Subcutaneous adipose tissue (tissue), 4 donors: ENCODE measurements at places on chromosomes 4 and X. TPM values are rescaled to one million over a fixed set of nuclear protein-coding genes. Genes with fewer than 3 reads are reported as not detected.

Gene CPXCR1
- not detected for total RNA-seq

Gene AFM
- not detected for total RNA-seq

Gene NHSL2
- 8.4 TPM for total RNA-seq

Gene SETD7
- total RNA-seq, result 84.2 TPM

Gene KCTD8
- total RNA-seq, result not detected

Gene SLC9A7
- total RNA-seq, result 15.5 TPM

Gene ARAP2
- total RNA-seq, result 43.3 TPM

Gene KLHL13
- 1.4 TPM for total RNA-seq

Gene SMR3B
- total RNA-seq, result not detected

Gene PAGE5
- not detected for total RNA-seq

Gene KLHL4
- total RNA-seq, result 0.51 TPM

Gene TLL1
- total RNA-seq, result 4.7 TPM

Gene TMSB15A
- total RNA-seq, result not detected

Gene ZNF182
- total RNA-seq, result 6.0 TPM

Gene UGT2B15
- not detected for total RNA-seq

Gene TMEM150C
- 32.1 TPM for total RNA-seq

Gene NDUFC1
- total RNA-seq, result 27.2 TPM

Gene GABRG1
- not detected for total RNA-seq

Gene HPGD
- 20.5 TPM for total RNA-seq

Gene SLC26A1
- 0.44 TPM for total RNA-seq

Gene SLC39A8
- total RNA-seq, result 8.9 TPM

Gene MUC7
- total RNA-seq, result not detected

Gene CENPVL2
- total RNA-seq, result not detected

Gene NAP1L2
- 0.22 TPM for total RNA-seq

Gene CLCN5
- total RNA-seq, result 5.1 TPM

Gene TEC
- 1.9 TPM for total RNA-seq

Gene IQCM
- total RNA-seq, result not detected
